Activated CD4-positive, alpha-beta T cell treated with anti-CD3 and anti-CD28 coated beads, Interleukin-2, Interleukin-4, amounts not matched to agents 100 ng/mL and 50 ng/mL, durations not matched to agents 16 hours and 8 hours (primary cell): ENCODE measurements at places on chromosomes 2 and 18.

DNA sequence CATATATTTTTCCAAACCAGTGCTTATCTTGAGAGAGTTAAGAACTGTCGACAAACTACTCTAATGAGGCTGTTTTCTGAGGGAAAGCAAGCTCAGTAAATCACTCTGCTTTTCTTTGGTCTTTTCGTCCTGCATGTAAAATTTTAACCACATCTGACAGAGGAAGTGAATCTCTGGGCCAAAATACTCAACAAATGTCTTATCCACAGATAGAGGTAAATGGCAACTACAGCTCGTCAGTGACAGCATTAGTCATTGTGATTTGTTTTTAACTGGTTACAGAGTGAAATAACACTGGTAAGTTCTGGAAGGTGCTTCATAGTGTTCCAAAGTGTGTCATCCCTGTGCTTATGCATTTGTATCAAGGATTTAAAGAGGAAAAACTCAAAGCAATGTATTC lies 82.6 kb upstream of the SLC8A1 start:
- DNase-seq, result no peak

DNA sequence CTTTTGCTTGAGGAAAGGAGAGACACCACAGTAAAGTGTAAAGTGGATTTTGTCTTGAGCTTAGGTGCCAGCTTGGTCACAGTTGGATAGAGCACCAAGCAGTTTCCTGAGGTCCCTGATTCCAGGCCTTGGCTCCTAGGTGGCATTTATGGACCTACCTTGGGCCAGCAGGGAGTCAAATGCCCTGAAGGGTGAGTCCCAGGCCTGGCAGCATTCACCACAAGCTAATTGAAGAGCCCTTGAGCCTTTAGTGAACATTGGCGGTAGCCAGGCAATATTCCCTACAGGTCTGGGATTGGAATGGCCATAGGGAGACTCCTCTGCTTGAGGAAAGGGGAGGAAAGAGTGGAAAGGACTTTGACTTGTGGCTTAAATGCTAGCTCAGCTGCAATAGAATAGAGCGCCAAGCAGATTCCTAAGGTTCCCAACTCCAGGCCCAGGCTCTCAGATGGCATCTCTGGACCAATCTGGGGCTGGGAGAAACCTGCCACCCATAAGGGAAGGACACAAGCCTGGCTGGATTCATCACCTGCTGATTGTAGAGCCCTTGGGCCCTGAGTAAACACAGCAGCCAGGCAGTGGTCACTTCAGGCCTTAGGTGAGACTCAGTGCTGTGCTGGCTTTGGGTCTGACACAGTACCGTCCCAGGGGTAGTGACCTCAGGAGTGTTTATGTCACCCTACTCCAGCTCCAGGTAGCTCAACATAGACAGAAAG lies 137.5 kb upstream of the OTOS start:
- no peak for DNase-seq

- no peak for DNase-seq
These were observed 70.6 kb downstream of the UBR3 start for GRCh38 chr2:169897834-169898233.

- DNase-seq, result peak; percentile 14
These were observed 857 bp upstream of the INHBB start for GRCh38 chr2:120344976-120345581.

- DNase-seq, result no peak
These were observed 34.3 kb upstream of the ATP6V1B1 start for GRCh38 chr2:70901227-70902066.

DNA sequence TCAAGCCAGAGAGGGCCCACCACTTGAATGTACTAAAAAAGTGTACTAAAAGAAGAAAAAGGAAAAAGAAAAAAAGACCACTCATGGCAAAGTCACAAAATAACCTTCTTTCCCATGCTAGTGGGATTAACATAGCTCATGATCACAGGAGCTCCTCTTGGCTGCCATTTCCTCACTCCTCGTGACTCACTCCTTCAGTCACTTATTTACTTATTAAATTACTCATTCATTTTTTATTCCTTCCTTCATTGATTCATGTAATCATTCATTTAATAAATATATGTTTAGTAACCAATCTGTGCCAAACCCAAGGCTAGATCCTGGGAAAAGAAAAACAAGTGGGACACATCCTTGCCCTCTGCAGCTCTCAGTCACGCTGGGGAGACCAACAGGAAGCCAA lies 300.5 kb downstream of the INSIG2 start:
- DNase-seq, result no peak

- no peak for DNase-seq
These were observed 41.4 kb downstream of the B4GALT6 start for GRCh38 chr18:31643003-31643402.

DNA sequence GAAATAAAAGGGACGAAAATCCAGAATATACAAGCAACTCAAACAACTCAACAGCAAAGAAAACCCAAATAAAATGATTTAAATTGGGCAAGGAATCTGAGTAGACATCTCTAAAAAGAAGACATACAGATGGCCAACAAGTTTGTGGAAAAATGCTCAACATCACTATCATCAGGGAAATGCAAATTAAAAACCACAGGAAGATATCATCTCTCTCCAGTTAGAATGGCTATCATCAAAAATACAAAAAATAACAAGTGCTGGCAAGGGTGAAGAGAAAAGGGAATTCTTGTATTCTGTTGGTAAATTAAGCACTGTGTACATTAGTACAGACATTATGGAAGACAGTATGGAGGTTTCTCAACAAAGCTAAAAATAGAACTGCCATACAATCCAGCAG lies 80.0 kb downstream of the RAB31 start:
- no peak for DNase-seq

GRCh38 chr2:112161431-112162145 lies 23.4 kb downstream of the FBLN7 start:
- DNase-seq, result no peak

DNA sequence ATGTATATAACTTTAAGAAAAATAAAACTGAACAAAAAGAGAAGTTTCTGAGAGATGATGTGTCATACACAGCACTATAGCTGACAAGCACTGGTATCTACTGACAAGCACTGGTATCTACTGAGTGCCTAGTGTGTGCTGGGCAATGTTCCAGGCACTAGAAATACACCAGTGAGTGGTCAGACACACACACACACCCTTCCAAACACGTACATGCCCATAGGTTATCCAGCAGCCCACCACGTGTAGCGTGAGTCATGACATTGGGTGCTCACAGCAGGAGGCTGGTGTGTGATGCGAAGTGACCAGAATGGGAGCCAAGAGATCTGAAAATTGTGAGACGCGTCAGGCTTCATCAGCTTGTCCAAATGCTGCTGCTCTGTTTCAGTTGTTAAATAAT lies 12.2 kb upstream of the GNAL start:
- no peak for DNase-seq

GRCh38 chr2:28420722-28421121 lies 28.1 kb downstream of the FOSL2 start:
- DNase-seq, result no peak

- DNase-seq, result no peak
These were observed 36.5 kb upstream of the HNRNPA3 start for GRCh38 chr2:177175917-177176668.

DNA sequence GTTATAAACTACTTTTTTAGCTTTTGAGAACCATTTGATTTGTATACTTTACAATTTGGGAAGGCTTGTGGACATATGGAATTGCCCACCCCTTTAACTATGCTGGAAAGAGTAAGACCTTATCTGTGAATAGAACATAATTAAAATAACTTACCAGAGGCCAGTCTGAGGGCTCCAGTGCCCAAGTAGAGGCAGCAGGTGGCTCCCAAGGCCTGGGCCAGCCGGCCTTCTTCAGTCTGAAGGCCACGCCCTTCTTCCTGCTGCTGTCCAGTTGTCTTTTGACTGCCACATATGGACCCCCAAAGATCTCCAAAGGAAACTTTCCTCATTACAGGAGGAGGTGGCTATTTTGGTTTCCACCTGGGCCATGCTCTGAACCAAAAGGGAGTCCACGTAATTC lies 12.0 kb upstream of the IL18RAP start:
- DNase-seq, result no peak

GRCh38 chr2:48812416-48812815 lies 56.9 kb upstream of the LHCGR start:
- DNase-seq, result no peak
